ENCODE measurements at places on chromosomes 4 and X.

DNA sequence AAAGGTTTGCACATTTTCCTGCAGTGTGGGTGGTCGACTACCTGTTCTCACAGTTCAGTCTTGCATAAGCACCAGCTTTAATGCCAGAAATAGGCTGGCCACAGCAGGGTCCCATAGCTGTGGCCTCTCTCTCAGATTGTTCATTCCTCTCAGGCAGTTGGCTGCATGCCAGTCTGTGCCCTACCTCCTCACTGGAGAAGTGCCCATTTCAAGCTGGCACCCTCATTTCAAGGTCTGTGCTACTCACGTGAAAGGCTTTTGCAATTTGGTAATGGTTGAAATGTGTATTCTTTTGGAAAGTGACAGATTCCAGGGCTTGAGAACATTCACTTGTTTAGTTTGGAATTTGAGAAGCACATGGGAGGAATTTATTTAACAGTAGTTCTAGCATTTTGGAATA lies 28.9 kb upstream of the MTMR1 start:
- no peak for DNase-seq

- DNase-seq: no peak
Measured at GRCh38 chr4:127709456-127709855, 20.7 kb upstream of the SLC25A31 start.

DNA sequence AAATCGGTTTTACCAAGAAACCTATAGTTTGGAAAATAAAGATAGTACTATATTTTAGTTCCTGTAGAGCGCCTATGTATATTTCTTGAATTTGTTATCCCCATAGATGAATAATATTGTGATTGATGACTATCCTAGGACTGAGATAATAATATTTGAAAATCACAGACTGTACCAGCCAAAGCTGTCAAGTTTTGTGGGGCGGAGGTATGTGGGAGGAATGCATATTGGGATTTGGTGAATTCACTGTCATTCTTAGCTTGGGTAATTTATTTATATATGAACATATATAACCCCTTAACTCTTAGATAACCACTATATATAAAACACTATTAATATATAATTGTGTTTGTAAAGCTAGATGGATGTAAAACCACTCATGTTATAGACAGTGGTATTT lies 205.5 kb upstream of the ARSJ start:
- no peak for DNase-seq

DNA sequence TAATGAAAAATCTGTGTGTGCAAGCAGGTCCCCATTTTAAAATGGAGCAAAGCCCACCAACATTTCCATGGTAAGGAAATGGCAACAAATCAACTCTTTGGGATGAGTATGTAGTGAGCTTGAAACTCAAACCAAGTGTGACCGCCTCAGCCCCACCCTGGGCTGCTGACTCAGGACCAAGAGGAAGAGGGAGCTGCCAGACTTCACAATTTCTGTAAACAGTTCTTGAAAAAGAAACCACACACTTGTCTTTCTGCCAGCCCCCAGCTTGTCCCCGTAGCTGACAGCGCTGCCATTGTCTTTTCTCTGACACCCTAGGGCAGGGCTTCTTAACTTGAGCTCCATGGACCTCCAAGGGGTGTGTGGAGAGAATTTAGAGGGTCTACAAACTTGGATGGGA lies 10.3 kb downstream of the RTL5 start:
- DNase-seq: no peak

- no peak for DNase-seq
Measured at GRCh38 chr4:145541346-145541745, 59.7 kb downstream of the SMAD1 start.

DNA sequence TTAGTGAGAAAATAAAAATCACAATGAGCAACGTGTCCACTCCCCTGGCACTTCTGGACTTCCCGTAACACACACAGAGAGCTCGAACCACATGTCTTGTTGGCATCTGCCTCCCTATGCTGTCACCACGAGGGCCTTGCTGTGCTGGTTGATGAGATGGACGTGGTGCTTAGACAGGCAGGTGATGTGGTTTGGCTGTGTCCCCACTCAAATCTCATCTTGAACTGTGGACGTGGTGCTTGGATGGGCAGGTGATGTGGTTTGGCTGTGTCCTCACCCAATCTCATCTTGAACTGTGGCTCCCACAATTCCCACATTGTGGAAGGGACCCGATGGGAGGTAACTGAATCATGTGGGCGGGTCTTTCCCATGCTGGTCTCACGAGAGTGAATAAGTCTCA lies 40.0 kb downstream of the FGFRL1 start:
- no peak for DNase-seq

GRCh38 chr4:139825523-139826014 lies 159.9 kb downstream of the MGST2 start:
- no peak for DNase-seq

- DNase-seq: no peak
Measured at GRCh38 chrX:107728371-107729099, 47.1 kb downstream of the TSC22D3 start.

GRCh38 chrX:33211356-33212260 lies at the start of gene DMD:
Gene DMD (minus strand): TSS chrX:33211549. CDS start chrX:33211312, 237 bp downstream.
- DNase-seq: no peak

GRCh38 chrX:53438174-53438831 lies 4.1 kb upstream of the HSD17B10 start:
- DNase-seq: no peak

GRCh38 chr4:168569066-168569930 lies 72.4 kb downstream of the PALLD start:
- DNase-seq: no peak

DNA sequence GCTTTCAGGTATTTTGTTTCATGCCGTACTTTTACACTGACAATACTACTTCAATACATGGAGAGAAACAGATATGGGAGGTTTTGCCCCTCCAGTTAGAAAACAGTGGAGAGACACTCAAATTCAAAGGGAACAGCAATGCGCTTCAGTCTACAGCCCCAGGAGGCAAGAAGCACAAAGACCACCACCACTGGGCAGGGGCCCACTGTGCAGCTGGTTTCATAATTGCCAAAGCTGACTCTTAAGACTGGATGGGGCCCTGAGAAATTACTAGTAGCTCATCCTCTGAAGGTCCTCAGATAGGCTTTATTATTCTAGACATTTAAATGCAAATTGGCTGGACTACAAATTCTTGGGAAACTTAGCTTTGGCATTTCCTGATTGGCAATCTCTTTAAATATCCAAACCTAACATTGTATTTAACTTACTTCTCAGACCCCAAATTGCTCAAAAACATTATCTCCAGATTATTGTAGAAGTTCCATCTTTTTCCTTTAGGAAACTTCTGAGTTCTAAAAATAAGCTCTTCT lies 85.9 kb upstream of the GPR34 start:
- DNase-seq: no peak

GRCh38 chrX:68045008-68045577 lies 388.2 kb downstream of the OPHN1 start:
- DNase-seq: no peak

DNA sequence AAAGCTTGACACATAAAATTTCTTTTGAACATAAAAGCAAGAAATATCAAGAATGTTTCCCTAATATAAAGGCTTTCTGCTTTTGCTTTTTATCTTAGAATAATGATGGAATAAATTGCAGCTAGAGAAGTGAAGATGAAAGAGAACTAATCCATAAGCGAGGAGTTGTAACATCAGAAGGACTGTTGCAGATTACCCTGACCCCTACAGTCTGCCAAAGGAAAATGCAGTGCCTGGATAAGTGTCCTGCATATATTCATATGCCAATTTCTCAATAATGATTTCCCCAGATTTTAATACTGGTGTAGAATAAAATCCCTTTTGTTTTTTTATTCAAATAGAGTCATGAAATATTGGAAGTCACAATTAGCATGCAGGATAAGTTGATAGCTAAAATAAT lies 115.9 kb downstream of the MAGEC2 start:
- no peak for DNase-seq

GRCh38 chr4:150673793-150674192 lies 91.8 kb downstream of the MAB21L2 start:
- no peak for DNase-seq

- DNase-seq: no peak
Measured at GRCh38 chr4:163554870-163555465, 60.5 kb downstream of the TMA16 start.
